ENCODE measurements at places on chromosomes 5 and 9.

GRCh38 chr9:1179366-1179765 is 129.2 kb downstream of the DMRT2 start:
- no peak for DNase-seq

DNA sequence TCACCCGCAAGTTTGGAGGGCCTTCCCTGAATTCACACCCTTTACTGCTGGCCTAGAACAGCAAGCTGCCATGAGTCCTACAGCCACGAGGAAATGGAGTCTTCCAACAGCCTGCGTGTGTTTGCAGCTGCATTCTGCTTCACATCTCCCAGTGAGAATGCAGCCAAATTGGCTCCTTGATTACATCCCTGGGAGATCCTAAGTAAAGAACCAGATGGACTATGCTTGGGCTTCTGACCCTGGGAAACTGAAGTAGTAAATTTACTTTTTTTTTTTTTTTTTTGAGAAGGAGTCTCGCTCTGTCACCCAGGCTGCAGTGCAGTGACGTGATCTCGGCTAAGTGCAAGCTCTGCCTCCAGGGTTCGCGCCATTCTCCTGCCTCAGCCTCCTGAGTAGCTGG is 617.0 kb upstream of the CDH18 start:
- DNase-seq = no peak

GRCh38 chr9:116325924-116326323 is 172.3 kb downstream of the PAPPA start:
- no peak for DNase-seq

- no peak for DNase-seq
Measured at GRCh38 chr5:56683281-56683680, 132.1 kb upstream of the MAP3K1 start.

DNA sequence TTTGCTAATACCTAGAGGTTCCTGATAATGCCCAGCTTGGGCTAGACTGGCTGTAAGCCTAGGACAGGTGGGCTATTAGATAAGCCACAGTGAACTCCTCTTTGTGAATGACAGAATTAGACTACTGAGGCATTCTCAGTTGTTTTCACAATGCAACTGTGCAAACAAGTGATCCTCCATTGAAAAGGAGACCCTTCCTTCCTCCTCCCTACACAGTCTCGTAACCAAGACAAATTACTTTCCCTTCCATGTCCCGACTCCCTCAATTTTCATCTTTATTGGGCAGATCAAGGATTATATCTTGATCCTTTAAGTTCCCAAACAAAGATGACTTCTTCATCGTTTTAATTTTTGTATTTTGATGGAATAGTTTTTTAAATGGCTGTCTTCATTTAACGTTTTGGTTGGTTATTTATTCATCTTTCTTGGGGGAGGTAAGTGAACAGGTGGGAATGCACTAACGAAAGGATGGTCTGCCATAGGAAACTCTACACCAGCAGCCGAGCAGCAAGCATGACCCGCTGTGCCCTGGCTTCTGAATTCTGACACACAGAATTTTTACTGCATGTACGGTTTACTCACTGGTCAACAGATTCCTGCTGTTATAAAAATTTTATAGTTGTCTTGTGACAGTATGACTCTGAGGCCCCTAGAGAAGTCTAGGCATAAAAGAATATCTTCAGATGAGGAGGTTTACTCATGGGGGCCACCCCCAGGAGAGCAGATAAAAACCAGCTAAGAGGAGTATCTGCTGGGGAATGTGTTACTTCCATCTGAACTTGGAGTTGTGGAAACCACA is 137.5 kb upstream of the TUT7 start:
- DNase-seq = no peak

- no peak for DNase-seq
Measured at GRCh38 chr9:71850996-71851395, 60.0 kb downstream of the ABHD17B start.

- DNase-seq = no peak
Measured at GRCh38 chr5:130479045-130479804, 575.0 kb downstream of the CHSY3 start.

DNA sequence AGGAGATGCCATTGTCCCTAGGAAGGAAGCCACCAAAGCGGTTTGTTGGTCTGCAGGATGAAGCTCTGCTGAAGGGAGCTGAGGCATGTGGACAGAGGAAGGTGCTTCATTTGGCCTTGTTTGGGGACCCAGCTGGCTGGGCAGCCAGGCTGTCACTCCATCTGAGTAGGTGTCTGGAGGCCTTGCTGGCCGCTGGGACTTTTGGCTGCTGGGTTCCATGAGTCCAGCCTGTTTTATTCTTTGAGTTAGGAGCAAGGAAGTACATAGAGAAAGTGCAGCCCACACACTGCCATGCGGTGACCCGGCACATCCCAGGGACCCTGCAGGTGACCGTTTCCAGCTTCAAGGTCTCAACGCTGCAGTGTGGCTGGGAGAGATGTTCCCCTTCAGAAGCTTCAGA is 251.2 kb upstream of the IRX4 start:
- no peak for DNase-seq

- no peak for DNase-seq
Measured at GRCh38 chr9:128765499-128765898, 6.2 kb downstream of the ZER1 start.

- no peak for DNase-seq
Measured at GRCh38 chr9:136419092-136419420, 8.6 kb downstream of the PMPCA start.

GRCh38 chr9:136747161-136748060 is 914 bp downstream of the LCN6 start:
- no peak for DNase-seq

DNA sequence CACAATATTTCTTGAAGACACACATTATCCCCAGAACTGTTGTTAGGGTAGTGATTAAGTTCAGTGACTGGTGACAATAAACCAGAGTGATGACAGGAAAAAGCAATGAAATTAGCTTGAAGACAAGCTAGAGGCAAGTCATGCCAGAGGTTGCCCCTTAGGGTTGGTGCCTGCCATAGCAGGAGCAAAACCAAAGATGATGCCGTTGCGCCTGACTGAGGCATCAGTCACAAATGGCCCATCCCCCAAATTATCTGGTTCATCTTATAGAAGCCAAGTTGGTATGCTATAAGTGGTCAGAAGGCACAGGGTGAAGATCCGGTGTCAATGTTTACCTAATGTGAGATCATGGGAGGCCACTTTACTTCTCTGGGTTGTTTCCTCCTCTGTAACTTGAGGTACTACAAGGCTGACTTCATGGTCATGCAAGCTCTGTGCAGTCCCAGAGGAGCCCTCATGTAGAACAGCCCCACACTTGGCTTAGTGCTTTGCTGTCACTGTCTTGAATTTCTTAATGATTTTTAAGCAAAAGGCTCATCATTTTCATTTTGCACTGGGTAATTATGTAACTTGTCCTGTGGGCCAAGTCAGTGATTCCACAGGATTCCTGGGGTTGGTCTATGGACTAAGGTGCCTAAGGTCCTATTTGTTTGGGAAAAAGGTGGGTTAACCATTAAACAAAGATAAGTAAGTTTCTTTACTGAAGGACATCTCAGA is 211.3 kb downstream of the MAN2A1 start:
- DNase-seq = no peak

DNA sequence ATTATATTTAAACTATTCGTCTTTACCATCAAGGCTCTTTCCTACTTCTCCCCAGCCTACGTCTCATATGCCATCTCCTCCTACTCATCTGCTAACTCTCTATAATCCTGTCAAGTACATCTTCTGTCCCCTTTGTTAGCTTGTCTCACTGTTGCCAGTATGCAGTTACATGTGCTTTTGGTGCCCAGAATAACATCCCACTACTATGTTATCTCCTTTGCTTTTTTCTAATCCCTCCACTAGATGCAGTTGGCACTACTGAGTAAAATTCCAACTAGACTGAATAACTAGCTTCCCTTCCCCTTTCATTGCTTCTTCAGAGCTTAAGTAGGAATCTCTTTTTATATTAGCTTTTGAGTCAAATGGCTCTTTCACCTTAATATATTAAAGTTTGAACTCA is 3.0 kb upstream of the ARRDC3 start:
- no peak for DNase-seq

- DNase-seq = no peak
Measured at GRCh38 chr9:69023650-69024049, 9.7 kb upstream of the PRKACG start.

DNA sequence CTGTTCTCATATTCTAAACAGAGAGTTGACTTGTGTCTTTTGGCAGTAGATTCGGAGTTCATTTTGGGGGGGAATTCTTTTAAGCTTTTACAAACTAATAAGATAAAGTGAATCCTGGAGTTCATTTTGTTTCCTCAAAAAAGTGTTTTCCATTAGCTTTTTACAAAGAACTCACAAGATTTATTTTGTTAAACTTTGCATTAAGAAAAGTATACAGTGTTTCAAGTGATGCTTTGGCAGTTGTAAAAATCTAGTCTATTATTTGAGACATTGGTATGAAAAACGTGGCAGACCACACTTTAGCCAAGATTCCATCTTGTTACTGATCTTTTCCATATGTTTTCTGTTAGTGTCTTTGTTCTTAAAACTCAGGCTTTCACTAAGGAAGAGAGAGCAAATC is 1.2 kb upstream of the OMD start:
- no peak for DNase-seq

DNA sequence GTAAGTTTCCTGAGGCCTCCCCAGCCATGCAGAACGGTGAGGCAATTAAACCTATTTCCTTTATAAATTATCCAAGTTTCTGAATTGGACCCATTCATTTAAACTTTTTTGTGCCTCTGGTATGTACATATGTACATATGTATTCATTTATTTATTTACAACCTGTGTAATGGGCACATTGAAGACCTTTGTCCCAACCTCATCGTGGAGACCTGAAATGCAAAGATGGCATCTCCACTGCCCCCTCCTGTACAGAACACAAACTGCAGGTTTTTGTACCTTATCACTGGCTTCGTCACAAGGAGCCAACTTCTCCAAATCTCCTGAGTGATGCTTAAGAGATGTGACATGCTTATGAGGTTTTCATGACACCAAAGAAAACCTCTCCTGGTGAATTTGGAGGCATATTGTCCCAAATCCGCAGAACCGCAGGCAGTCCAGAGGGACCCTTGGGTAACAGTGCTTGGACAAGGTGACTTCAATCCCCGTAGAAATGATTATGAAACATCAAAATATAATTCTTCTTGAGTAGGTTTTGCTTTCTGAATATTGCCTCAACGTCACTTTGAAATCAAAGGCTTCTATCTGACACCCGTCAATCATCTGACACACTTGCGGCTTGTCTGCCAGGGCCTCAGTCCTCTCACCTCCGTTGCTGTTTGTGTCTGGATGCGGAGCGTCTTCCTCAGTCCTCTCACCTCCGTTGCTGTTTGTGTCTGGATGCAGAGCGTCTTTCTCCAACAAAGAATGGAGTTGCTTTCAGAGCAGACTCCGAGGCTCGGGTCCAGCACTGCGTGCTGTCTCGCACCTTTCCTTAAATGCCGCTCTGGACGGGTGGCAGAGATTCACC is 135.0 kb upstream of the IRX4 start:
- no peak for DNase-seq

DNA sequence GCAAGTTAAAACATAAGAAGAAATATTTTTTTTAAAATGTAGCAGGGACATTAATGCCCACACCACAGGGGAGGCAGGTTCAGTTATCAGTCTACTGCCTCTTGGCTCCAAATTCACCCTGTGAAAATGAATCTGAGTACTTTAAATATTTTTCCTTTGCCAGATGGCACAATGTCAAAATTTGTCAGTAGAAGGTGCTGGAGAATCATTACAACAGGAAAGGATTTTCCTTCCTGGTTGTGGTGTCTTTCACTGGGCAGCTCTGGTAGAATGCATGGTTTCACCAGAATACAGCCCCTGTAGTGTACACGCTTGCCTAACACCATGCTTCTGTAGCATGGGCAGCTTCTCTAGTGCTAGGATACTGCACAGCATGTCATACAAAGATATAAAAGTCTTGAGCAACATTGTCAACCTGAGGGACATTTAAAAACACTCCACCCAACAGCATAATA is 9.7 kb upstream of the SREK1 start:
- no peak for DNase-seq

DNA sequence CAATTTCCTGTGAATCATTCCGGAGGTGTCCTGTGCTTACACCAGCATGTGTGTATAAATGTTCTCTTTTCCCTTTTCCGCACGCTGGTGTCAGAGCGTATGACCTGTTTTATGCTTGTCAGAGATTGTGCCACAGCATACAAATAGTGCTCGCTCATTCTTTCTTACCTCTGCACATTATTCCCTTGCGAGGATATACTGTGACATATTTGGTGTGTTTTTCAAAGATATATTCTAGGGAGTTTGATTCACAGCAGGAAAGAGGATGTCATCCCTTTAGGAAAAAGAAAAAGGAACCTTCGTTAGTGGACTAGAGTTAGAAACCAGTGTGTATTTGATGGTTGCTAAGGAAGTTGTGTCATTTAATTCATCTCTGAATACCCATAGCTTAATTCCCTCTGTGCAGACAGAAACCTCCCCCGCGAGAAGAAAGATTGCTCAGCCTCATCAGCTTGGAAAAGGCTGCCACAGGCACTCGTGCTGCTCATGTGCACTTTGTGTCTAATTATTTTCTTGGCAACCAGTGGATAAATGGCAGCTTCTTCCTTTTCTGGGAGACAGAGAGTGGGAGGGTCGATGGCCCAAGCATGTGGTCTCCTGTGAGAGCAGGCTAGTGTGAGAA is 14.7 kb upstream of the CCIN start:
- DNase-seq = no peak

GRCh38 chr5:53023969-53024368 is 34.8 kb downstream of the ITGA2 start:
- no peak for DNase-seq

DNA sequence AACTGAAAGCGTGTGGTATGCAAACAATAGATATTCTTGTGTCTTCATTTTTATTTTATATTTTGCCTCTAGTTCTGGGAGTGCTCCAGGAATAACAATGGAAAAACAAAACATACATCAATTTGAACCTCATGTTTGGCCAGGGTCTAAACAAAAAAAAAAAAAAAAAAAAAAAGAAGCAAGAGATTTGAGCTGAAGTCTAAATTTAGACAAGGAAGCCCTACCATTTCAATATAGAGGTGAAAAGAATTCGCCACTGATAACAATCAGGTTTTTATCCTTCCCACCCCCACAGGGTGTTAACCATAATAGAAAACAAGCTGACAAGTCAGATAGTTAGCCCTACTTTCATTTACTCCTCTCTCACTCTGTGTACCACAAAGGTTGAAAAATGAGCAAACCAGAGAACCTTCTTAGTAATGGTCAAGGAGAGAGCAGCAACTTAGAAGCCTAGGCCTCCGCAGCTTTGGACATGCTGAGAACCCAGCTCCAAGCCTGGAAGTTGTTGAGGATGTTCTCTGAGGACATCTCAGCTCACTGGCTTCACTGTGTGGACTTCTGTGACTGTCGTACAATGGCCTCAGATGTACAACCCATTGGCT is 118.2 kb upstream of the HMHB1 start:
- DNase-seq = no peak

GRCh38 chr9:72586388-72587130 is 65.2 kb downstream of the TMC1 start:
- DNase-seq = no peak

Data from cortex of kidney (tissue), 1 donor.